ENCODE measurements at places on chromosomes 7 and 10. TPM values are rescaled to one million over a fixed set of nuclear protein-coding genes. Genes with fewer than 3 reads are reported as not detected.

The SNCG gene
- 5.2 TPM for total RNA-seq

The OR9A2 gene
- total RNA-seq = not detected

The TAS2R4 gene
- not detected for total RNA-seq

The NKX1-2 gene
- not detected for total RNA-seq

The PKD2L1 gene
- total RNA-seq = not detected

The KAZALD1 gene
- 1.1 TPM for total RNA-seq

The AGK gene
- 31.9 TPM for total RNA-seq

The EN2 gene
- 0.05 TPM for total RNA-seq

The CDC14C gene
- 0.05 TPM for total RNA-seq

The TDRD1 gene
- total RNA-seq = 8.1 TPM

The FEZF1 gene
- total RNA-seq = not detected

GRCh38 chr7:106289848-106290247 lies 5.1 kb upstream of the NAMPT start:
- DNase-seq = peak; percentile 60

DNA sequence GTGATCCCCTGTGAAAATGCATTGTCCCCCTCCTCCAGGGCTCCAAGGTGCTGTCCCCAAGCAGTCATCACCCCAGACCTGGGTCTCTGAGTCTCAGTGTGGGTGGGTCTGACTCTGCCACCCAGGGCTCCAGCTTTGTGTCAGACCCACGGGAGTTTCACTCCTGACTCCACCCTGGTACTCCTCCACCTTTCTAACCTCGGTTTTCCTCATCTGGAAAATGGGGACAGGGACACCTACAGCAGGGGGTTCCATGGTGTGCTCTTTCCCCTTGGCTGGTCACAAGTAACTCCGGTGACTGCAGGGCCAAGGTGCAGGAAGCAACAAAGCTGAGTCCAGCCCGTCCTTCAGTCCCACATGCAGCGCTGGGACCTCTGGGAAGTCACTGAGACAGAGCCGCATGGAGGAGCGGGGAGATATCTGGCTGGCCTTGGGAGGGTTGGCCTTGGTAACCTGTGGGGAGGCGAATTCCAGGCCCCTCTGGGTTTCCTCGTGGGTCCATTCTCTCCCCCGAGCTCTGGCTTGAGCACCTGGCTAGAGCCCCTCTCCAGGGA lies 41.8 kb upstream of the RABGEF1 start:
- no peak for DNase-seq

GRCh38 chr10:100551738-100552137 lies 16.0 kb downstream of the HIF1AN start:
- DNase-seq = no peak

- DNase-seq = no peak
Observed at GRCh38 chr10:98655492-98655891, 208.8 kb upstream of the HPS1 start.

- peak; percentile 94 for DNase-seq
Observed at GRCh38 chr10:70405037-70405824, 1.3 kb downstream of the EIF4EBP2 start.

DNA sequence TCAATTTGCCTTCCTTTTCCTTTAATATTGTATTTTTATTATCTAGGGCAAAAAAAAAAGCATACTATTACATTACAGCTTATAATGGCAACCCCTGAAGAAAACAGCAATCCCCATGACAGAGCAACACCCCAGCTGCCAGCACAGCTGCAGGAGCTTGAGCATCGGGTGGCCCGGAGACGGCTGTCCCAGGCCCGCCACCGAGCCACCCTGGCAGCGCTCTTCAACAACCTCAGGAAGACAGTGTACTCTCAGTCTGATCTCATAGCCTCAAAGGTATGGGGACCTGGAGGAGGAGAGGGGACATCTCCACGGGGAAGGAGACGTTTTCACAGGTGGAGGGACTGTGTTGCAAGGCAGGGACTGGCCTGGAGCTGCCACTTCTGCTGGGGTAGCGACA lies 6.8 kb downstream of the STRA8 start:
- DNase-seq = no peak

DNA sequence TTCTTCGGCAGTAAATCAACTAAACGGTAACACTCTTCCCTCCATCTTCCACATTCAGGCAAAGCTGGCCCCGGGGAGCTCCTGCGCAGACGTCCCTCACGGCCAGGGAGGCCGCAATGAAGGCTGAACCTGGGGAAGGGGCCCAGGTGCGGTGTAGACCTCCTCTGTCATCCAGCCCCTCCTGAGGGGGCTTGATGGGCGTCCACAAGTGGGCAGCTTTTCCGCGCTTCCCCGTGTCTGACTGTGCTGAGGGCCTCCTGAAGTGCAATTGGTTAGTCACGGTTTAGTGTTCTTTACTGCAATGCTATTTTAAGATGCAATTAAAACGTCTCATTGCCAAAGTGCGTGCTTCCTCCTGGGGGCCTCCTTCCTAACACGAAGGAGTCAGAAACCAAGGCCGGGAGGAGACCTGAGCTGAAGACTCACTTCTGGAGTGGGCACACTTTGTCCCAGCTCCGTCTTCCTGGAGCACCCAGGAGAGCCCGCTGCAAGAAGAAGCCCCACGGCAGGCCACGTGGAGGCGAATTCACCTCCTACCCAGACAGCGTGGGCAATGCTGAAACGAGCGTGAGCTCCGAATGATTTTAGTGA lies 173.3 kb downstream of the ELFN1 start:
- peak; percentile 35 for DNase-seq

DNA sequence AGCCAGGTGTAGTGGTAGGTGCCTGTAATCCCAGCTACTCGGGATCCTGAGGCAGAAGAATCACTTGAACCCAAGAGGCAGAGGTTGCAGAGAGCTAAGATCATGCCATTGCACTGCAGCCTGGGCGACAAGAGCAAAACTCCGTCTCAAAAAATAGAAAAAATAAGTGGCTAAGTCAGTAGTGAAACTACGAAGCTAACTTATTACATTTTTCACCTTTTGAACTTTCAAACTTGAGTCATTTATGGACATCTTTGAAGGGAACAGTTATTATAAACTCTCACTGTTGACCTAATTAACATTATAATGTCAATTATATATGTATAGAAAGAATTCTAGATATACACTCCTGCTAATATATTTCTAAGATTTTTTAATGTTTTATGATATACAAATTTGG lies 541.5 kb upstream of the C7orf33 start:
- DNase-seq = no peak

- peak; percentile 3 for DNase-seq
Observed at GRCh38 chr10:36349445-36350078, 707.5 kb upstream of the FZD8 start.

DNA sequence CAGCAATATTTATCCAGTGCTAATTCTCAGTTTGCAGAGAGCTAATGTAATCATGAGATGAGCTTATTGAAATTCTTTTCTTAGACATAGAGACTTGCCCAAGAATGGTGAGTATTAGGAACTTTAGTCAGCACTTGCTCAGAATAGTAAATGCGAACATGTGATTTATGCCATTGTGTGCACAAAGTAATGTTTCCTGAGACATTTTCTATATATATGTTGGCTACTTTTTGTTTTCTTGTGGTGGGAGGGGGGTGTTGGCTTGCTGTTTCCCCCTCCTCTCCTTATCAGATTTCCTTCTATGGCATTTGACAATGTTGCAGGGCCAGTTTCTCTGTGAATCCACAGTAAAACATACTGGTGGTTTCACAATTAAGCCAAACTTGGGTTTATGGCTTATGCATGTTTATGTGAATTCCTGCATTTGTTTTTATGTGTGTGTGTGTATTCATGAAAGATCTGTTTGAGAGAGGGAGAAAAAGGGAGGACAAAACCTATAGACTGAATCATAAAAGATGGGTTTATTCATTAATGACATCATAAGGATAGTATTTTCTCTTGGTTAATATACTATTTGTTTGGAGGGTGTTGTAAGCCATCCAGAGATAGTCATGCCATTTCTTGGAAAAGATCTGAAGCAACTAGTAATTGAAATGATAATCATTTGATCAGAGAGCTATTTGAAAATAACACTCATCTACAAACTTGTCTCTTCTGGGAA lies 36.3 kb downstream of the ARID5B start:
- DNase-seq = peak; percentile 71

DNA sequence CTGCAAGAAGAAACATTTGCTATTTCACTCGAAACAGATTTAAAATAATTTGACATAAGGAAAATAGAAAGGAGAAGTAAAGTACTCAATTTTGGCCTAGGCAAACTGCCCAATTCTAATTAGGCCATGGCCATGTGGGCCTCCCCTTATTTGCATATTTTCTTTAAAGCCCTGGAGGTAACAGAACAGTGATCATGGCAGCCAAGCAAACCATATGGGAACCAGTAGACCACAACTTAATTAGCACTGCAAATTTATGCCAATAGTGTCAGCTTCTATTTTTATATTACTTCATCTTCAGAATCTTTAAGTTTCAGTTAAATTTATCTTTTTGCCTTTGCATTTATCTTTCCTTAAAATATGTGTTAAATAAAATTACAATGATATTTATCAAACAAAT lies 63.3 kb upstream of the THSD7A start:
- DNase-seq = no peak

DNA sequence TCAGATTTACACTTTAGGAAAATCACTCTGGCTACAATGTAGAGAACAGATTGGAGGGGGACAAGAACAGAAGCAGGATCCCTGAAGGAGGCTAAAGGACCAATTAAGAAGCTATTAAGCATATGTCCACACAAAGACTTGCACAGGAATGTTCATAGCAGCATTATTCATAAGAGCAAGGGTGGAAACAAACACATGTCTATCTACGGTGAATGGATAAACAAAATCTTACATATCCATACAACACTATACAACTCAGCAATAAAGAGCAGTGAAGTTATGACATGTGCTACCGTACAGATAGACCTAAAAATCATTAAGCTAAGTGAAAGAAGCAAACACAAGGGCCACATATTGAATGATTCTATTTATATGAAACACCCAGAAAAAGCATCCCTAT lies 10.4 kb downstream of the CHCHD3 start:
- DNase-seq = no peak

GRCh38 chr7:23222439-23223030 lies 24.0 kb upstream of the GPNMB start:
- no peak for DNase-seq

DNA sequence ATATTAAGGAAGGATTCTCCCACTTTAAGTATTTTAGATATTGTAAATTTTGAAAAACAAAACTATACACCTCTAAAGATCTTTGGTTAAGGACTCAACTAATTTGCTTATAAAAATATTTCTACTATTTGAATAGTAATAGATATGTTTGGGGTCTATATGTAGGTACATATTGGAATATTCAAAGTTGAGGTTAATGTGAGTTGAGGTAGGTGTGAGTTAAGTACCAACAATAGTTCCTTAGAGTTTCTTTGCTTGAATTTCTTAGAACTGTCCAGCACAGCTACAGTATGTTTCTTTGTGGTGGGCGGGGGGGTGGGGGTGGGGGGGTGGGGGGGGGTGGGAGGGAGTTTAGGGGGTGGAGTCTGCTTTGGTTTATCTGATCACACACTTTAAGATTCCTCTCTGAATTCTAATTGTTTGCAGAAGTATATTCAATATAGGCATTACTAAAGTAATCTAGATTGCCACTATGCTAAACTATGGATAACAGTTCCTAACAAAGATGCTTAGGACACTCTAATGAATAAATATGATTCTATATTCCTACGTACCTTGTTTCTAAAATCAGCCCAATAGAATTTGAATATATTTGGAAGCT lies 2.1 kb downstream of the GRM3 start:
- no peak for DNase-seq

DNA sequence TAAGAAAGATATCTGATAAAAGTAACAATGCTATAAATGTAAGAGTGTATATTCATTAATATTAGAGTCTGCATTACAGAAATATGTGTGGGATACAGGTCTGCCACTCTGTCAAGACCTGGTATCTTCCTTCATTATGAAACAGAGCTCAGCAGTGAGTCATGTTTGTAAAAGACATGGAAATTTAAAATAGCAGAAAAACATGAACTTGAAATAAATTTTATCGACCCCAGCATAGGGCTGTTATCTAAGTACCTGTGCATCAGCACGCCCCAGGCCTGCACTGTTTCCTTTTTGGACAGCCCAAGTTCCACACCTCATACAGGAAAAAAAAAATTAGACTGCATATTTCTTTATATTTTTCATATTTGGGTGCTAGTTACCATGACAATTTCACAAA lies 58.0 kb upstream of the ZPBP start:
- DNase-seq = no peak

GRCh38 chr10:122188706-122189105 lies 82.4 kb upstream of the BTBD16 start:
- no peak for DNase-seq

GRCh38 chr10:132774902-132775863 lies 10.8 kb downstream of the NKX6-2 start:
- DNase-seq = peak; percentile 68

GRCh38 chr10:15453926-15454325 lies 82.8 kb upstream of the FAM171A1 start:
- DNase-seq = no peak

- DNase-seq = no peak
Observed at GRCh38 chr7:30472081-30472783, 6.4 kb downstream of the NOD1 start.

- peak; percentile 82 for DNase-seq
Observed at GRCh38 chr10:30219971-30220751, 128.9 kb downstream of the MTPAP start.

DNA sequence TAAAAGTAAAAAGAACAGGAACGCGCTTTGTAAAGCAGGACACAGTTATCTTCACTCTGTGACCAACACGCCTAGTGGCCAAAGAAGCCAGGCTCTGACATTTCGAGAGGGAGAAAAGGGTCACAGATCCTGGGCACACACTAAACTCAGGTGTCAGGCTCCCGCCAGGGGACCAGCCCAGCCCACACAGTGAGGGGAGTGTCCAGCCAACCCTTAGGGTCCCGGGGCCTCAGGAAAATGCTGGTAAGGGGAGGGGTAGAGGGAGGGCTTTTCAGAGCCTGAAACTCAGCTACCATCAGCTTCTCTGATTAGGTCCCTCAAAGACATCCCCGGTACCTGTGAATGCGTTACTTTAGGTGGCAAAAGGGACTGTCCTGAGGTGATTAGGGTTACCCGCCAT lies 16.6 kb downstream of the ANXA11 start:
- no peak for DNase-seq

DNA sequence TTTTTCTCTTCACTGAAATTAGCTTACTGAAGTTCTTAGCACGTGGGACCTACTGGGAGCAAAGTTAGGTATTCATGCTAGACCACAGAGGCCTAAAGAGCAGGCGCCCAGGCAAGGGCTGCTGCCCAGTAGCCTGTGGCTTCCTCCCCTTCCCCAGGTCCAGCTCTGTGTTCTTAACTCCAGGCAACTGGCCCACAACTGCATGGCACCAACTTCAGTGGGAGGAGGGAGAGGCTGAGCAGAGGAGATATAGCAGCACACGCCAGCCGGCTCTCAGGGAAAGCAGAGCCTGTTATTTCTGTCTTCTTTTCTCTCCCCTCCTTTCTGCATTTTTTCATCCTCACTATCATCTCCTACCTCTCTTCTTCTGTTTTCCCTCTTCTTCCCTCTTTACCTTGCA lies 67.4 kb downstream of the PCGF5 start:
- DNase-seq = no peak

GRCh38 chr7:139871820-139872219 lies 42.8 kb downstream of the TBXAS1 start:
- DNase-seq = no peak

DNA sequence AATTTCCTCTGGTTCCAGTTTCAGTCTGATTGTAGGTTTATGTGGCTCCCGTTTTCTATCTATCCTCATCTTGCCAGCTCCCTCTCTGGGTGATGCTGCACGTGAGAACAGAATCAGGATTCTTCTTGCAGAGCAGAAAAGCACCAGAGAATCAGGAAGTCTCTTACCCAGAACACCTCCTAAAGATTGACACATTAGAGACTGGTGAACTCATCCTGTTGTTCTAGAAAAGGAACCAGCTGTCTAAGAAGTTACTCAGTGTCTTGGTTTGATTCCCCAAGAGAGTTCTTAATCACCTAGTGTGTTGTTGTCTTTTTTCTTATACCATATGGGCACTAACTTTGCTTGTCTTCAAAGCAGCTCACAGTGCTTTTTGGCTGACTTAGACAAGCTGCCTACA lies 152.4 kb downstream of the DGKI start:
- peak; percentile 40 for DNase-seq
